ENCODE measurements at places on chromosomes 7 and 10.

DNA sequence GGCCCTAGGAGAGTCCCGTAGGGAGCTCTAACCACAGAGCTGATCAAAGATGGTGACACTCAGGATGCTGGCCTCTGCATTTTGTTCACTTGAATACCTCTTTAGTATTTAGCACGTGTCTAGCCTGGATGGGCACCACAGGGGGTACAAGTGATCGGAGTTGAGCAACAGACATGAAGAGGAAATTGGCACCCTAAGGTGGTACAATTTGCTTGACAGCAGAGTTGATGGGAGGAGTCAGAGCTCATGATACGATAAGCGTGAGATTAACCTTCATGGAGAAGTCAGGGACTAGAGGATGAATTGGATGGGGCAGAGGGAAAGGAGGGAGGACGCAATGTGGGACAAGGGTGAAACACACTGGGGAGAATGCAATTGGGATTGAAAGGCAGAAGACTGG lies 9.9 kb upstream of the ZNF212 start:
- DNase-seq = no peak

DNA sequence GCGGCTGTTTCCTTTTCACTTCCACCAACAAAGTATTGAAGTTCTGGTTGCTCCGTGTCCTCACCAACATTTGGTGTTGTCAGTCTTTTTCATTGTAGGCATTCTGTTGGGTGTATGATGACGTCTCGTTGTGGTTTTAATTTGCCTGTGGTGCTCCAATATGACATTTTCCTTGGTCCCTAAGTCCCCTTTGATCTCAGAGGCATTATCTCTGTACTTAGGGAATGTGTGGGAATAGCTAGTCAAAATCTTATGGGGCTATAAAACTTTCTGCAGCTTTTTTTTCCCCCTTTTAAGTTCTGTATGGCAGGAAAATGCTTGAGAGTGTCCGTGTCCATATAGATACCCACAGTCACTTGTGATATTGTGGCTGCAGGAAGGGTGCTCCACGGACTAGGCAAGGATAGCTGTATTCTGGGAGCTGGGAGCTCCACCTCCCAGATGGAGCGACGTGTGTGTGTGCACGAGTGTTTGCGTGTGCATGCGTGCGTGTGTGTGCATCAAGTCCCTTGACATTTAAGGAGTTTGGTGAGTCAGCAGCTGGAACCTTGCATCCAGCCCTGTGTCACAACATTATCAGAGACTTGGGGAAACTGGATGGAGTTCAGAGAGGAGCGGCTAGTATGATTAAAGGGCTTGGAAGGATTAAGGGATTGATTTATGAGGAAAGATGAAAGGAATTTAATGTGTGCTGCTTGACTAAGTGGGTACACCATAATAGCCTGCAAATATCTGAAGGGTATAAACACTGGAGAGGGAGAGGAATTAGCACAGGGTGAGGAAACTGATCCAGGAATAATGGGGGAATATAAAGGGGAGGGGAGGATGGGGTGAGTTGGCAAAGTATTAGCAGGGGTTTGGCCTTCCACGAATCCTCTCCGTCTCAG lies 66.8 kb downstream of the LRMDA start:
- no peak for DNase-seq

GRCh38 chr10:5890452-5890915 lies 441 bp downstream of the FBH1 start:
- peak; percentile 39 for DNase-seq

GRCh38 chr7:33276325-33276724 lies 147.0 kb downstream of the BBS9 start:
- no peak for DNase-seq

GRCh38 chr10:14727465-14727864 lies 47.2 kb downstream of the FAM107B start:
- no peak for DNase-seq

DNA sequence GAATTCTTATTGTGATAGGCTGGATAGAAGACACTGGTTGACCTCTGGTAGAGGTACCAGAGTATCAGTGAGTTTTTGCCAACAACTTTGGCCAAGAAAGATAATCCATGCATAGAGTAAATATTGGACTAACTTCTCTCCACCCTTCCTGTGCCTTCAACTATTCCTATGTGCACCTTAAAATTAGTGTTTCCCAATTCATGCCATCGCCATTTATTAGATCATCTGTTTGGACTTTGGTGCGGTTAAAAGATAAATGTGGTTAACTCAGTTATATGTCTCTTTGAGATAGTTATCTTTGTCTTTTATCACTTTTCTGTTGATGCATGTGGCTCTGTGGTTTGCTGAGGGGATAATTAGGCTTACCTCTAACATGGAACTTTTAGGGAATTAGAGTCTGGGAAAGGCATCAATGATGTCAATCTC lies 4.6 kb downstream of the PAPSS2 start:
- DNase-seq = no peak

- DNase-seq = no peak
These were observed 40.4 kb downstream of the CREB3L2 start for GRCh38 chr7:137961200-137962177.

DNA sequence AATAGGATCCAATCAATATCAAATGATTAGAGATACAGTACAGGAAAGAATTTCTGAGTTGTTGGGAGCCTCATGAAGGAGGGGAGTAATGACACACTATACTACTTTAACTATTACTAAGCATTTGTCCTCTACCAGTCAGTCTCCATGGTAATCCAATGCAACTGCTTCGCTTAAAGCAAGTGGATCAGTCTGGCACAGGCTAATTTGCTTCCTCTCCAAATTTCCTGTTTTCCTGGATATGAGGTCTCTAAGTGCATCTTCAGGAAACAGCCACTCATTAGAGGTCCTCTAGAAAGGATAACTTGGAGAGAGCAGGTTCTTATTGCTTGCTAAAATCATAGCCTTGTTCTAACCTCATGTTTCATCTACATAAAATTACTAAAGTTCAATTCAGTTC lies 8.4 kb upstream of the SEPTIN7 start:
- no peak for DNase-seq

DNA sequence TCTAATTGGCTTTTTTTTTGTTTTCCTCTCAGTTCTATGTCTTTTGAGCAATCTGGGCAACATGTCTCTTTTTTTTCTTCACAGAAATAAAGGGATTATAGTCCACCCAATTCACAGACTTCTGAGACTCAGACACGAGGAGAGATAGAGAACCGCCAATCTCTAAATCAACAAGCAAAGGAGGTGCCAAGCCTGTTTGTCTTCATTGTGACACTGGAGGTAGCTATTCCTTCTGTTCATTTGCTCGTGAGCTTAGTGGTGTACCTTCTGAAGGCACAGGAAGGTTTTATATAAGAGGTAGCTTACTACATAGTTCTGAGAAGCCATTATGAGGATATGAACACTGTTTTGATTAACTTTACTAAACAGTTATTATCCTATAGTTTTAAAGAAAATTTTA lies 6.1 kb downstream of the EPHB6 start:
- no peak for DNase-seq

DNA sequence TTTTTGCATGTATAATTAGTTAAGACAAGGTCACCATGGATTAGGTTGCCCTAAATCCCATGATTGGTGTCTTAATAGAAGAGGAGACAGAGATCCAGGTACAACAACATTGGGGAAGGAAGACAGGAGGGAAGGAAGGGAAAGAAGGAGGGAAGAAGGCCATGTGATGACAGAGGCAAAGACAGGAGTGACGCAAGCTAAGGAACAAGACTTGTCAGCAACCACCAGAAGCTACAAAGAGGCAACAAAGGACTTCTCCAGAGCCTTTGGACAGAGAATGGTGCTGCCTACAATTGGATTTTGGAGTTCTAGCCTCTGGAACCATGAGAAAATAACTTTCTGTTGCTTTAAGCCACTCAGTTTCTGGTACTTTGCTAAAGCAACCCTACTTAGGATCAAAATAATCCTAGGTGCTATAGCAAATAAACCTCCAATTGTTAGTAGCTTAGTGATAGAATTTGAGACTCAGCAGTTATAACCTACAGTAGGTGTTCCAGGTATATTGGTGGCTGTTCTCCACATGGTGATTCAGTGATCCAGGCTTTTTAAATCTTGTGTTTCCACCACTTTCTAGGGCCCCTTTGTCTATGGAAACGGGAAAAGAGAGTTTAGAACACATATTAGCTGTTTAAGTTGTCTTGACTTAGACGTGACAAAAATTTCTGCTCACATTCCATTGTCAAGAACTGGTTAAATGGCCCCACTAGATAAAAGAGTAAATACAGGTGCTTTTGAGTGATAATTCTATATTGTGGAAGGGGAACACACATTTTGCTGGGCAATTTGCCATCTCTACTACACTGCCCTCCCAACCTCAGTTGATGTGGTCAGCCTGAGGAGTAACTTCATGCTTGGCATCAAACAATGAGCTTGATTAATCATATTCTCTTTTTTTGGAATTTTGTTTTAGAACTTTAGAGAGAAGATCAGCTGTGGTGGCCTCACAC lies 70.5 kb upstream of the SP4 start:
- DNase-seq = no peak

GRCh38 chr10:119364645-119365600 lies 157.6 kb downstream of the GRK5 start:
- no peak for DNase-seq

GRCh38 chr7:132687981-132688383 lies 111.7 kb upstream of the PLXNA4 start:
- no peak for DNase-seq

Measured in NAMALWA (cell line).